ENCODE measurements at places on chromosomes 2 and 18. TPM values are rescaled to one million over a fixed set of nuclear protein-coding genes. Genes with fewer than 3 reads are reported as not detected.

- H3K27ac ChIP-seq = no peak overlapping the region
- no peak for DNase-seq
- H3K4me3 ChIP-seq = no peak overlapping the region
- no peaks in the 10 kb centered on the region for H3K36me3 ChIP-seq
- H3K27me3 ChIP-seq = no peaks in the 10 kb centered on the region
Measured at GRCh38 chr2:79717364-79718007, 204.6 kb downstream of the CTNNA2 start.

Gene CFAP65
- not detected for total RNA-seq

DNA sequence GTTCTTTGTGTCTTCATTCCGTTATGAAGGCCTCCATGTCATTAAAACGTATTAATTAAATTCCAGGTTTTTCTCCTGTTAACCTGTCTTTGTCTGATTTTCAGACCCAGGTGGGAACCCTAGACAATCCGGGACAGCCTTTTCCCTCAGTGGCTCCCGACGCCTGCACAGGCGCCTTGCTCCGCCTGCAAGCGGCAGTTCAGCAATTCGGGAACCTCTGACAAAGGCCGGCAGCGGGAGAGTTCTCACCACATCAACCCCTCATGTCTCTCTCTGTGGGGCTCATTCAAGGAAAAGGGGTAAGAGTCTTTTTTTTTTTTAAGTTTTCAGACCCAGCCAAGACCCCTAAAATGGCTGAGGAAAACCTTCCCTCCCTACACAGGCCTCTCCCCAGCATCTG is 259.8 kb upstream of the SALL3 start:
- no peaks in the 10 kb centered on the region for H3K36me3 ChIP-seq
- no peak overlapping the region for H3K4me3 ChIP-seq
- no peaks in the 10 kb centered on the region for H3K27me3 ChIP-seq

DNA sequence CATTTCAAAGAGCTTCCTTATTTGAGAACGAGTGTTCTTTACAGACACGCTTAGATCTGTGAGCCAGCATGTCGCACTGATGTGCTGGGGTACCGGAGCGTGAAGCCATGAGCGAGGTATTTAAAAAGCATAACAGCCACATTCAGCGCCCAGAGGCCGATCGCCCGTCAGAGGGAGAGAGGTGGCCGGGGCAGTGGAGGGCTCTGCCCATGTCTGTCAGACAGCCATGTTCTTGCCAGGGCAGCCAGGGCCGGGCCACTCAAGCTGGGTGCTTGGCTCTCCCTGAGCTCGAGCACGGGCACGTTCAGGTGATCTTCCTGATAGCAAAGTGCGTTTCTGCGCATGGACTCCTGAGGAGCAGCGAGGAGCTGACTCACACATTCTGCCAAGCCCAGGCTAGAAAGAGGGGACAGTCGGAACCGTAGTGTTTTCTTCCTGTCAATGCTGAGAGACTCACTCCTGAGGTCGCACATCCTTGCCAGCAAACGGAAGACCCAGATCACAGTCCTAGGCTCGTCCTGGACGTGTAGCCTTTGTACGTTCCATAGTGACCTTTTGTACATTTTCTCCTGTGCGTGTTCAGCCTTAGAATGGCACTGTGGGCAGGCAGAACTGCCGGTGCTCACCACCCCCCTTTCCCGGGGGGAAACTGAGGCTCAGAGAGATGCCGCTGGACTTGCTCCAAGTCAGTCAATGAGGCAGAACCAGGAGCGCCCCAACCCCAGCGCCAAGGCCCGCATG is 100.7 kb downstream of the NFATC1 start:
- H3K4me1 ChIP-seq = no peaks in the 10 kb centered on the region
- peak; percentile 68 for DNase-seq
- H3K27ac ChIP-seq = no peak overlapping the region

DNA sequence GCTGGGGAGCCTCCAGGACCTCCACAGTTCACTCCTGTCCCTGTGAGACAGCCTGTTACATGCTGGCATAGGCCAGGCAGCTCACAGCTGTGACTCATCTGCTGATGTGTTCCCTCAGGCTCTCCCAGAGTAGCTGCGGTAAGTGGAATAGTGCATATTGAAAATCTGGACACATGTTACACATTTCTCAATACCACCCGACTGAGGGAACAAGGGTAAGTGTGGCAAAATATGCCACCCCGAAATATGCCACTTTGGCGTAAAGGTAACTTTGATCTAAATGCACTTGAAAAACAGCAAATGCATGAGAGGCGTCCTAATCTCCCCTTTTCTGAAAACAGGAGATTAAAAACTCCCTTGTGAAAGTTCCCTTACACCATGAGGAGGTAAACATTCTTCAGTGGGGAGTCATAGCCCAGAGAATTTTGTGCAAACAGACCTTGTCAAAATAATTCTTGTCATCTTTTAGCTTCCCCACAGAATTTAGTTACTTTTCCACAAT is 557.9 kb downstream of the CCDC85A start:
- no peak overlapping the region for H3K27ac ChIP-seq
- H3K4me1 ChIP-seq = no peaks in the 10 kb centered on the region
- H3K36me3 ChIP-seq = no peaks in the 10 kb centered on the region

Gene SETBP1
- total RNA-seq = 85.0 TPM

Gene AQP4
- not detected for total RNA-seq

Gene STON1
- total RNA-seq = 27.5 TPM

DNA sequence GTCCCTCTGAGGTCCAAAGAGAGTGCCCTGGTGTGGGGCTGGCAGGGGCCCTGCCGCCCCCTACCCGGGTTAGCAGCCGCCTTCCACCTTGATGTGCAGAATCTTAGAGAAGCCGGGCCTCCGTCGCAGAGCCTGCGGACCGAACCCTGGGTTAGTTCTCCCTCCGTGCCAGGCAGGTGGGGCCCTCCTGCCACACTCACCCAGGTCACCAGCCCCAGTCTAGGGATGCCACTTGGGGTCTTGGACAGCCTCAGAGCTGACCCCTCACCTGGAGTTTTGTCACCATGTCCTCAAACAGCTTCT is 24.8 kb downstream of the CCT7 start:
- H3K27me3 ChIP-seq = no peaks in the 10 kb centered on the region
- H3K36me3 ChIP-seq = no peaks in the 10 kb centered on the region
- no peak overlapping the region for H3K27ac ChIP-seq
- no peak overlapping the region for H3K4me3 ChIP-seq
- no peaks in the 10 kb centered on the region for H3K4me1 ChIP-seq

- no peaks in the 10 kb centered on the region for H3K4me1 ChIP-seq
- peak; percentile 86 for DNase-seq
- H3K4me3 ChIP-seq = peak overlapping the region; percentile 70
- no peaks in the 10 kb centered on the region for H3K27me3 ChIP-seq
- H3K36me3 ChIP-seq = peaks cover 4% of the 10 kb centered on the region
Measured at GRCh38 chr2:197498937-197499593, 575 bp downstream of the HSPD1 start.

GRCh38 chr2:220696280-220696669 is 875.8 kb downstream of the EPHA4 start:
- H3K36me3 ChIP-seq = no peaks in the 10 kb centered on the region
- DNase-seq = no peak
- no peak overlapping the region for H3K27ac ChIP-seq
- H3K27me3 ChIP-seq = no peaks in the 10 kb centered on the region
- no peak overlapping the region for H3K4me3 ChIP-seq
- no peaks in the 10 kb centered on the region for H3K4me1 ChIP-seq

DNA sequence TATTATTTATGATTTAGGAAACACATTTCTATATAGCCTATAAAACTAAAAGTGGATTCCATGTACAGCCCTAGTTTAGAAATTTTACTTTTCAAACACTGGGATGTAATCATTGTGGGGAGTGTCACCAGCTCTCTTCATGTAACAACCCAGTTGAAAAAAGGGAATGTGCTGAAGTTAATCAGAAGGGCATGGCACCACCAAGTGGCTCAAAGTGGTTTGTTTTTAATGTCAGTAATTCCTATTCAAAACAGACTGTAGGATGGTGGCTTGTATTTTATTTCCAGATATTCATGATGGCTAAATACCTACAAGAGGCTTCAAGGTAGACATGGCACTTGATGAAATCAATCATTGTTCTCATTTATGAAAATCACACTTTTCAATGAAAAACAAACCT is 58.1 kb upstream of the TMEM182 start:
- no peaks in the 10 kb centered on the region for H3K36me3 ChIP-seq
- no peak overlapping the region for H3K27ac ChIP-seq
- no peak for DNase-seq
- H3K4me1 ChIP-seq = no peaks in the 10 kb centered on the region
- H3K4me3 ChIP-seq = no peak overlapping the region

GRCh38 chr2:159904127-159904958 is 106.3 kb upstream of the CD302 start:
- H3K27me3 ChIP-seq = no peaks in the 10 kb centered on the region
- H3K27ac ChIP-seq = peak within 1 kb of the TSS; percentile 30
- peak within 1 kb of the TSS; percentile 27 for H3K4me3 ChIP-seq
- H3K36me3 ChIP-seq = no peaks in the 10 kb centered on the region
- DNase-seq = peak; percentile 71

- H3K36me3 ChIP-seq = no peaks in the 10 kb centered on the region
- DNase-seq = no peak
- no peak overlapping the region for H3K27ac ChIP-seq
- H3K4me1 ChIP-seq = no peaks in the 10 kb centered on the region
- H3K4me3 ChIP-seq = no peak overlapping the region
Measured at GRCh38 chr18:26002375-26002910, 88.0 kb downstream of the SS18 start.

Gene EPHA4
- total RNA-seq = 32.1 TPM

Gene CTAGE1
- total RNA-seq = not detected

- H3K4me3 ChIP-seq = no peak overlapping the region
- DNase-seq = no peak
- no peaks in the 10 kb centered on the region for H3K27me3 ChIP-seq
- H3K36me3 ChIP-seq = no peaks in the 10 kb centered on the region
- no peaks in the 10 kb centered on the region for H3K4me1 ChIP-seq
Measured at GRCh38 chr2:134020608-134021007, 233.3 kb upstream of the MGAT5 start.

- H3K4me1 ChIP-seq = no peaks in the 10 kb centered on the region
- no peak overlapping the region for H3K4me3 ChIP-seq
- no peaks in the 10 kb centered on the region for H3K27me3 ChIP-seq
- H3K36me3 ChIP-seq = peaks cover 3% of the 10 kb centered on the region
Measured at GRCh38 chr2:152657043-152657442, 60.2 kb downstream of the PRPF40A start.

Gene CD207
- total RNA-seq = not detected

Gene PSMG2
- 62.0 TPM for total RNA-seq

DNA sequence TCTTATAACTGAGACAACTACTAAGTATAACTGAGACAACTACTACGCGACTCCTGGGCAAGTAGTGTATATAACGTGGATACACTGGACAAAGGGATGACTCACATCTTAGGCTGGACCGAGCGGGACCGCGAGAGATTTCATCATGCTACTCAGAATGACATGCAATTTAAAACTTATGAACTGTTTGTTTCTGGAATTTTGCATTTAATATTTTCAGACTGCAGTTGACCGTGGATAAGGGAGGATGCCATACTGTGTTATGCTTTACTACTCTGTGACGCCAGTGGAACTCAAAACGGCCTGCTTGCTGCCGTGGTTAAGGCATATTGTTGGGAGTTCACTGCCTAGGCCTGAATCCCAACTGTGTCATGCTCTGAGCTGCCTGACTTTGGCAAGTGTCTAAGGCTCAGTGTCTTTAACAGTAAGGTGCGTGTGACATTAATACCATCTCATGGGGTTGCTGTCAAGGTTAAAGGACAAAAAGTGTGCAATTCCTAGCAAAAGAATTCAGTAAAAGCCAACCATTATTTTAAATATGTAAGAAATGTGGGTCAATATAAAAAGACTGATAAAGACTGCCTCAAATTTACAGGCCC is 64.6 kb downstream of the BMP10 start:
- no peaks in the 10 kb centered on the region for H3K36me3 ChIP-seq
- no peak for DNase-seq
- H3K27me3 ChIP-seq = no peaks in the 10 kb centered on the region
- no peak overlapping the region for H3K4me3 ChIP-seq
- no peaks in the 10 kb centered on the region for H3K4me1 ChIP-seq

Gene STEAP3
- total RNA-seq = 8.0 TPM

- H3K4me1 ChIP-seq = no peaks in the 10 kb centered on the region
- H3K4me3 ChIP-seq = no peak overlapping the region
- DNase-seq = no peak
- H3K27ac ChIP-seq = no peak overlapping the region
- no peaks in the 10 kb centered on the region for H3K27me3 ChIP-seq
Measured at GRCh38 chr2:126344493-126344892, 311.5 kb upstream of the GYPC start.

Gene ONECUT2
- 0.32 TPM for total RNA-seq

Gene GPR39
- 0.23 TPM for total RNA-seq

- DNase-seq = no peak
- H3K4me3 ChIP-seq = no peak overlapping the region
- peaks cover 4% of the 10 kb centered on the region for H3K4me1 ChIP-seq
Measured at GRCh38 chr18:7814754-7815315, 247.7 kb downstream of the PTPRM start.

DNA sequence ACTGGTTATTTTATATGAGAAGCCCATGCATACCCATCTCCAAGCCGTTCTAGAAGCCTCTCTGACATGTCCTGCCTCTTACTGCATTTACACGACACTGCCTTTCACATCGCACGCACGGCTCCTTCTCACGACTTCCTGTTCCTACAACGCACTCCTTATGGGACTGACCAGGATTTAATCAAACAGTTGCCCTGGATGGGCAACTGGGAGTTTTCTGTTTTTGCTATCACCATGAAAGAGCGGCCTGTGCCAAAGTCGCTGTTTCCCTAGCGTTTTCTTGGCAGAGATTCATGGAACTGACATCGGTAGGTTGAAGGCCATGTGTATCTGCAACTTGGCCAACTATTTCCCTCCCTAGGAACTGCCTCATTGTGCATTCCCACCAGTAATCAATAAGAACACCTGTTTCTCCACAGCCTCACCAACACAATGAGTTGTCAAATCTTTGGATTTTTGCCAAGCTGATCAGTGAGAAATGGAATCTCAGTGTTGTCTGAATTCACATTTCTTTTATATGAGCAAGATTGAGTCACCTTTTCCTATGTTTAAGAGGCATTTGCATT is 97.2 kb upstream of the OTOS start:
- no peaks in the 10 kb centered on the region for H3K4me1 ChIP-seq
- H3K36me3 ChIP-seq = no peaks in the 10 kb centered on the region
- no peaks in the 10 kb centered on the region for H3K27me3 ChIP-seq
- peak; percentile 72 for DNase-seq
- H3K27ac ChIP-seq = peak overlapping the region; percentile 20
- H3K4me3 ChIP-seq = no peak overlapping the region

Gene C2orf78
- total RNA-seq = not detected

GRCh38 chr2:137800386-137800785 is 163.9 kb upstream of the HNMT start:
- no peaks in the 10 kb centered on the region for H3K27me3 ChIP-seq
- no peaks in the 10 kb centered on the region for H3K36me3 ChIP-seq
- H3K4me1 ChIP-seq = no peaks in the 10 kb centered on the region
- no peak overlapping the region for H3K4me3 ChIP-seq
- no peak for DNase-seq
- H3K27ac ChIP-seq = no peak overlapping the region

Measured in aorta (tissue), 5 donors.